Dermis microvascular lymphatic vessel endothelial cell (primary cell): ENCODE measurements at places on chromosomes 2 and 18. TPM values are rescaled to one million over a fixed set of nuclear protein-coding genes. Genes with fewer than 3 reads are reported as not detected.
A peak's percentile ranks its signal among the peaks of the same experiment; 100 is the strongest.

DNA sequence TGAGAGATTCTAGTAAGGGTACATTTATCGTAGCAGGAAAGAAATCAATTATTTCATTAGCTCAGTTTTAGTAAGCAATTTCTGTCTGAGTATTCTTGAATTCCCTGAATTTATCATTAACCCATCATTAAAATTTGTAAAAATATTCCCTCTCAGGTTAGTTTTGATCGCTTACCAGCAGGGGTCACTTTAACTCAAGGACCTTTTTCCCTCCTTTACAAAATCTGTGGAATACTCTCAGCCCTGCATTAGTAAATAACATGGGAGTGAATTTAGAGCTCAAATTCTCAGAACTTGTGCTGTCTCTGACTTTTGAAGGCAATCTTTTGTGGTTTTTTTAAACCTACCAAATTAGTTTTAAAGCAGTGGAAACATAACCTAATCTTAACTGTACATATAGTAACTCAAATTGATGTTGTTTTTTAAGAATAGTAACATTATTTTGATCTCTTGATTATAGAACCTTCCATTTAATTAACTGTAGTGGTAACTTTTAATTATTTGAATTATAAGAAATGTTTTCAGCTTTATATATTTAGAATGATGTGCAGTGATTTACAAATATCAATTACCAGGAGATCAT lies 97.2 kb downstream of the AGPS start:
- peak; percentile 40 for DNase-seq

- no peak for DNase-seq
These were observed 1286.2 kb downstream of the SUCLG1 start for GRCh38 chr2:83172841-83173240.

DNA sequence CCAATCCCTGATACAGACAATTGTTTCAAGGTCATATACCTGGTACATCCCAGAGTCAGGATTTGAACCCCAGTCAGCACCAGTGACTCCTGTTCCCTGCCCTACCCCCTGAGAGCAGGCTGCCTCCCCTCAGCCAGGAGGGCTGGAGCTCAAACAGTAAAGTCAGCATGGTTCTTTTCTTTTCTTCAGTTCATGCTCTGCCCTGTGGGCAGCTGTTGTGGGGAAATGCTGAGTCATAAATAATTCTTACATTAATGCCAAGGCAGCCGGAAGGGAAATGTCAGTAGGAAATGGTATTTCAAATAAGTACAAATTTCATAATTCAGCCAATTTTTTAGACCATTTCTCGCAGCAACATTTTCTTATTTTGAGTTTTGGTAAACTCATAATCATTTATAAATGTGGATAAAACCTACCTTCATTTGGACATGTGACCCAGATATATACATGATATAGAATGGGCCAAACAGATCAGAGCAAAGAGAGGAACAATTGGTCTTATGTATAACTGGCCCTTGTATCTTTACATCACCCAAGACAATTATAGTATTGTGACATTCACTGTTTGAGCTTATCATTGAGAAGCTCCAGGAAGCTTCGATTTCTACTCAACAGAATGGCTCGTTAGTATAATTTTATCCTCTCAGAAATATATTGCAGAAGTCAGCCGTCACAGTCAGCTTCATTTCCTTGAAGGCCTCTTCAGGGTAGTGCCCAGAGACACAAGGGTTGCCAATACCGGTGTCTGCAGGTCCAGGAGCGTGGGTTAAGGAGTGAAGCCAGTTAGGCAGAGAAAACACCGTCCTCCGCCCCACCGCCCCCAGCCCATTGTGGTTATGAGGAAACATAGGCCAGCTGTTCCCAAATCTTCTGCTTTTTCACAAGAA lies 28.0 kb upstream of the SCYGR1 start:
- DNase-seq, result peak; percentile 77

- no peak for DNase-seq
These were observed 567 bp downstream of the VWA3B start for GRCh38 chr2:98087447-98088020.

- no peak for DNase-seq
These were observed 180.9 kb downstream of the BCL2 start for GRCh38 chr18:63138436-63139340.

GRCh38 chr2:26528836-26529235 lies 50.9 kb upstream of the OTOF start:
- no peak for DNase-seq

- DNase-seq, result no peak
These were observed 175.0 kb upstream of the SLC39A10 start for GRCh38 chr2:195482010-195482409.

DNA sequence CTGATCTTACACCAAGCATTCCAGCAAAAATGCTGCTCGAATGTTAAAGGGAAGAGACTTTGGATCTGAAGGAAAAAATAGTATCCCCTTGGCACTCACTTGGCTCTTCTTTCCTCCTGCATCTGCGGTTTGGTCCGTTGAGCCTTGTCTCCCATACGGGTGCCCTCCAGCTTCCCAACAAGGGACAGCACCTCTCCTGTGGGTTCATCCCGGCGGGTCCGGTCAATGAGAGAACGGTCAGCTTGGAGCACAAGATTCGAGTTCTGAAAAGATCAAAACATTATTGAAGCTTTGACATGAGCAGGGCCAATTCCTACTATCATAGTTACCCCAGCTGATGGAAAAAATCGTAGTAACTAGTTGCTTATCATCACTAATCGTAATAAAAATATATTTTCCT lies 740 bp downstream of the SNRNP200 start:
- DNase-seq, result no peak

DNA sequence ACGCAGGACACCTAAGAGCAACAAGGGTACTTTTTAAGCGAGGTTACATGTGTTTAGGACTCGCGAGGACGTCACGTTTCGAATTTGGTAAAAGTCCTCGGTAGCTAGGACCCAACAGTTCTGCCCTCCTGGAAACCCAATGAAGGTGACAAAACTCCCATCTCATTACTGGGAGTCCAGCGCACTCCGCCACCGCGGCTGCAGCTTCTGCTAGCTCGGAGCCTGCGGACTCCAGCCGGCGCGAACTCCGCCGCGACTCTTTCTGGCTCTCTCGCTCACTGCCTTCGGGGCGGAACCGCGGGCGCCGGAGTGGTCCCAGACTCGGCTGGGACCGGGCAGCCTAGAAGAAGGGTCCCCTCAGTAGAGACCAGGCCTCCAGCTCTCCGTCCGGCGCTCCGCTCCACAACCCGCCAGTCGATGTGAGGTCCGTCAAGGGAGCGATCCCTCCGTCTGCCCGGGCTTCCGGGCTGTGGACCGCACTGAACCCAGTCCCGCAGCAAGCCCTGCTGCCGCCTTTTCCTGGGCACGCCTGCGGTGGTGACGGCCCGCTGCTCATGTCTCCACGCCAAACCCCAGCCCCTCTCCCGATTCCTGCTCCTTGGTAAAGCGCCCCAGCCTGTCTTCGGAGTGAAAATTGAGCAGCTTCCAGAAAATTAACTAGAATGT lies 3.0 kb upstream of the OSR1 start:
- DNase-seq, result peak; percentile 29

GRCh38 chr2:109079590-109079989 lies 49.4 kb upstream of the SH3RF3 start:
- no peak for DNase-seq

- DNase-seq, result peak; percentile 24
These were observed 79.4 kb upstream of the TCF7L1 start for GRCh38 chr2:85053802-85054201.

DNA sequence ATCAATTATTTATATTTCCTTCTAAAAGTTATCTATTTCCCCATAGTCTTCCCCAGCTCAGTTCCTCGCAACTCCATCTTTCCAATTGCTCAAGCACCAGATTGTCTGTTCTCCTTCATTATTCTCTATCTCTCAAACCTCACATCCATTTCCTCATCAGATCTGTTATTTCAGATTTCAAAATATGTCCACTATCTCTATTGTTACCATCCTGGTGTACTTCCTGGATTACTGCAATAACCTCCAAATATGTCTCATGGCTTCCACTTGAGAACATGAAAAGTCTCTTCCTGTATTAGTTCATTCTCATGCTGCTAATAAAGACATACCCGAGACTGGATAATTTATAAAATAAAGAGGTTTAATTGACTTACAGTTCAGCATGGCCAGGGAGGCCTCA lies 641.7 kb upstream of the ZEB2 start:
- DNase-seq, result no peak

GRCh38 chr2:47510745-47511144 lies 107.8 kb downstream of the MSH2 start:
- DNase-seq, result no peak

- no peak for DNase-seq
These were observed 42.5 kb downstream of the LYPD1 start for GRCh38 chr2:132627536-132627935.

GRCh38 chr2:173656086-173656485 lies 301.4 kb downstream of the CDCA7 start:
- DNase-seq, result no peak

GRCh38 chr18:14974576-14974975 lies 226.6 kb downstream of the ANKRD30B start:
- no peak for DNase-seq

GRCh38 chr18:62606106-62606505 lies 83.3 kb downstream of the ZCCHC2 start:
- no peak for DNase-seq

GRCh38 chr18:3648641-3649040 lies 198.7 kb downstream of the TGIF1 start:
- DNase-seq, result no peak

DNA sequence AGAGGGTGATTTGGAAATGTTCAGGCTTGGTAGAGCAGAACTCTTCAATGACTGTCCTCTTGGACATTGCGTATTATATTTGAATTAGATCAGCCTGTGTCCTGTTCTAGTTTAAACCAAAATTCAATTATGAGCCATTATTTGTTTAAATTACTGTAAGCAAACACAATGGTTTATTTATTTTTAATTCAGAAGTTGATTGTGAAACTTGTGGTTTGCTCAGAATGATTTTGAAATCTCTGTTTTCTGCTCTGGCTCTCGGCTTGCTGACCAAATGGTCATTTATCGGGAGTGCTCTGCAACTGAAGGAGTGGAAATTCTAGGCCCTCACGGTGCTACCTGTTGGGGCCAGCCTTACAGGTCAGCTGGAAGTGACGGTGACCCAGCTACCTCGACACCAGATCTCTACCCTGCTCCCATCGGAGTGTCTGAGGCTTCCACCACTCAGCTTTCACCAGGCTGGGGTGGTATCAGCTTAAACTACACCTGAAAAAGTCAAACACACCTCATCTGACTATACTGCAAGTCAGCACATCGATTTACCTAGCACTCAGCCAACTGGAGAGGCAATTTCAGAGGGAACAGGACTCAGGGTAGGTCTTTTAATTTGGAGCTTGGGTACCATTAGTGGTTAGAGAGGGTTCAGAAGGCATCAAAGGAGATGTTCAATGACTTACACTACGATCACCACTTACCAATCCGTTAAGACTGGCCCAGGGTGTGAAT lies 36.8 kb upstream of the GPD2 start:
- no peak for DNase-seq

DNA sequence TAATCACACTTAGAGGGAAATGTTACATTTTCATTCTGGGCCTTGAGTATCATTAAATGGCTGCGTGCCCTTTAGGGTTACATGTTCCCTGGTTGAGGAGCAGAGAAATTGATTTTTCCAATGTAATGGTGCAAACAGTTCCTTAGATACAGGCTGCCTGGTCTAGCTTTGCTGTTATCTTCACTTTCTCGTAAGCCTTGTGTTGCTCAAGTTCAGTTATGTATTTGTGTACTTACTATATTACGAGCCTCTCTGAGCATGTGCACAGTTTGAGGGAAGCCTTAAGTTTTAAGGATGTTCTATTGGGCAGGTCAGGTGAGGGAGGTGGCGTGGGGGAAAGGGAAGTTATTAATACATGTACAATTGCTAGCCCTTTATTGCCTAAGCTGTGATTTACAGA lies 23.7 kb downstream of the CEP192 start:
- DNase-seq, result no peak

- DNase-seq, result no peak
These were observed 706 bp downstream of the UBXN2A start for GRCh38 chr2:23940718-23941620.

GRCh38 chr2:225691711-225692110 lies 292.2 kb downstream of the NYAP2 start:
- DNase-seq, result no peak

GRCh38 chr2:36965751-36966369 lies 476 bp downstream of the STRN start:
- DNase-seq, result peak; percentile 47

DNA sequence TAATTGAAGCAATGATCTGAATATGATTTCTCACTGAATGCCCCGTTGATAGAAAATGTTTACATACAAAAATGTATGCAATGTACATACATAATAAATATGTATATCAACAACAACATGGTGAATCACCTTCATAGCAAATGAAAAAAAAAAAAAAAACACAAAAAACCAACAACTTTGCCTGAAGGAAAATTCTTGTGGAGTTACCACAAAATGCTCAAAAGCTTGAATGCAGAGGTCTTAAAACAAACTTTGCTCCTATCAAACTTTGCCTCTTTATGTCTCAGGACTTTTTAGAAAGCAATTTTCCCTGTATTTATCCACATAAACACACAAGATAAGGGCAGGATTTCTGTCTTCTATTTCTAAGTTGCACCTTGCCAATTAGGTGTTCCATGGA lies 92.9 kb upstream of the SIX2 start:
- no peak for DNase-seq

DNA sequence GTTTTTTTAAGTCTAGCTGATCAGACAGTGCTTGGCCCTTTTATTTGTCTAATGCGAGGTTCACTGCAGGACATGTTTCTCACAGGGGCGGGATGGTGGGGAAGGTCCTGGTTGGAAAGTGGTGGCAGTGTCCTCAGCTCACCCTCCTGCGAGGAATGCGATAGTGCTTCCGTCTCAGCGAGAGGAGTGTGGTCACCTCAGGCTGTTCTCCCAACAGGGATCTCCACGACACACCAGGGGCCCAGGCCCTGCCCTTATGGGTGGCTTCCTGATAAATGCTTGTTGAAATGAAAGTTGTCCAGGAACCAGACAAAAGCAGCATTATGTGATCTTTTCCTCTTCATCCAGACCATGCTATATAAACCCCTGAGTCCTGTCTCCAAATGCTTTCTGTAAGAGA lies 70.1 kb downstream of the BOLA3 start:
- no peak for DNase-seq

The UGT1A4 gene
- total RNA-seq, result not detected in 2 replicates

The ADRA2B gene
- total RNA-seq, result under 0.01 TPM in 2 replicates

The SAG gene
- under 0.01 TPM in 1 of 2 replicates, not detected in the other for total RNA-seq

The CXCR1 gene
- total RNA-seq, result not detected in 2 replicates

The GTF3C2 gene
- 18.0 and 25.5 TPM in 2 replicates for total RNA-seq

The DNAJC5G gene
- 0.39 and 1.0 TPM in 2 replicates for total RNA-seq

The GATA6 gene
- 0.13 and 0.51 TPM in 2 replicates for total RNA-seq

The MERTK gene
- 14.0 and 22.5 TPM in 2 replicates for total RNA-seq

The RBM45 gene
- total RNA-seq, result 16.4 and 17.8 TPM in 2 replicates

The MAP3K19 gene
- not detected in 2 replicates for total RNA-seq

The VWC2L gene
- total RNA-seq, result not detected in 2 replicates

The ALLC gene
- total RNA-seq, result not detected in 2 replicates

The SETBP1 gene
- total RNA-seq, result 2.3 and 6.4 TPM in 2 replicates

The CYRIA gene
- total RNA-seq, result 30.6 and 40.2 TPM in 2 replicates

The ZNF513 gene
- total RNA-seq, result 4.6 and 8.7 TPM in 2 replicates

The RETSAT gene
- total RNA-seq, result 51.6 and 54.1 TPM in 2 replicates

The C18orf54 gene
- total RNA-seq, result 4.2 and 6.9 TPM in 2 replicates

The GNLY gene
- not detected in 2 replicates for total RNA-seq

The OBSL1 gene
- total RNA-seq, result 17.2 and 40.8 TPM in 2 replicates
